Activated CD4-positive, alpha-beta T cell treated with anti-CD3 and anti-CD28 coated beads, Interleukin-2, Interleukin-4, amounts not matched to agents 100 ng/mL and 50 ng/mL, durations not matched to agents 16 hours and 8 hours (primary cell): ENCODE measurements at places on chromosomes 6 and 20.

DNA sequence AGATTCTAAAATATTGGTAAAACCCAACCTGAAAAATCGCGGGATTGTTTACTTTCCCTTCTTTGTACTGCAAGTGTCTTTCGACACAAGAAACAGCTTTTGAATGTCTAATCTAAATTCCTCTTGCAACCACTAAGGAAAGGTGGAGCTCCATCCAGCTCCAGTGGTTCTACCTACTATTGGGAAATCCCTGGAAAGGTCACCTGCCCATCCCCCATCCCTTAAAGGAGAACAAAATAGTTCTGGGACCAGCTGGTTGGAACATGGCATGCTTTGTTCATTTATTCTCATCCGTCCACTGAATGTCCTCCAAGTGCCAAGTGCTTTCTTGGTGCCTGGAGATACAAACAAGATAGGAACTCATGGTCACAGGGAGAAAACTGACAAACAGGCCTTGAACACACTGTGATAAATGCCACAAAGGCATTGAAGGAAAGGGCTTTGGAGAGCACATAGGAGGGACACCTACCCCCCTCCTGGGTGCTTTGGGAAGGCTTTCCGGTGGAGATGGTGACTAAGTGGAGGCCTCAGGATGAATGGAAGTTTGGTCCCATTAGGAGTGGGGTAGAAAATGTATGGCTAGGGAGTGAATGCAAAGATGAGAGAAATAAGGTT lies 2.3 kb upstream of the CITED2 start:
- DNase-seq, result no peak

- DNase-seq, result no peak
These were observed 491.4 kb downstream of the LMBRD1 start for GRCh38 chr6:69305456-69305855.

- peak; percentile 66 for DNase-seq
These were observed 108.8 kb downstream of the PREX1 start for GRCh38 chr20:48718786-48719578.

GRCh38 chr6:1250489-1251197 lies 61.3 kb upstream of the FOXQ1 start:
- DNase-seq, result no peak

- no peak for DNase-seq
These were observed 8.0 kb upstream of the EPPIN start for GRCh38 chr20:45555198-45555597.

- peak; percentile 78 for DNase-seq
These were observed 188.9 kb upstream of the TAB2 start for GRCh38 chr6:149128489-149129145.

DNA sequence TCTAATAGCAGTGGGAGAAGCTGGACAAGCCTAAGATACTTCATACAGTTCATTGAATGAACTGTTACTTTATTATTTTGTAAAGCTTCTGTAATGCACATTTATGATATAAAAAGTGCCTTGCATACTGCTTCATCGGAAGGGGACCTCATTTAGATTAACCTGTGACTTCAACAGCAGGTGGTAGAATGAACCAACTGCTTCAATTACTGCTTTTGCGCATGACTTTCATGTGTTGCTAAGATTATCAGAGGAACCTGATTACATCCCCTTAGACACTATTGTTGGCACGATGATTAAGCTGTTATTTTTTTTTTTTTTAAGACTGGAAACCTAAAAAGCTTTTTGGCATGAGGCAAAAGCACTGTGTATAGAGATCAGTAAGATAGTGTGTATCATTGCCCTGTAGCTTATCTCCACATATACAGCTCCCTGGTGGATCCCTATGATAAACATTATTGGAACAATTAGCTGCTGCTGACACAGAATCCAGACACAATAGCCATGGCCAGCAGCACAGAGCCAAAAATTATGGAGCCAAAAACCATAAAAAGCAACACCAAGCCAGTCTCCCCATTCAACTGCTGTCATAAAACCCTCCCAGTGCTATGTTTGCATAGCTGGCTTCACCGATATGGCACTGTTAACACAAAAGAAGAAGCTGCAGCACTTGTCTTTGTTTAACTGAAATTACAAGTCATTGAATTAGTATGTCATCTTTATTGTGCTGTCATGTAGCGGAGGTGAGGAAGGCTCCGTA lies 731.6 kb upstream of the MMS22L start:
- no peak for DNase-seq

DNA sequence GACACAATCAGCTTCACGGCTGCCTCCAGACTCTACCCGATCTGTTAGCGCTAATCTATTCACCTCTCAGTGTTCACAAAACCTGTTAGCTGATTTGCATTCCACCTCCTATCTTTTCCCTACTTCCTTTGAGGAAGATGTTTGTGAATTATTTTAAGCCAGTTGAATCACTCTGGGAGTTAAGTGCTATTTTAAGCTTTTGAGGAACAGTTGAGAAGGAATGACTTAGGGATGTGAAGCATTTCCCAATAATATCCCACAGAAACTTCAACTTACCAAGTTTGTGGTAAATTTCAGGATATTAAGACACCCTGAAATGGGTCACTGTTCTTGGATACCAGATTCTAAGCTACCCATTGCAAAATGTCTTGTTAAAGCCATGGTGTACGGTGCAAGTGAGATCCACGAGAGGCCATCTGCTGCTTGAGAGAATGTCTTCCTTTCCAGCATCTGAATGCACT lies 145.2 kb upstream of the CITED2 start:
- no peak for DNase-seq

DNA sequence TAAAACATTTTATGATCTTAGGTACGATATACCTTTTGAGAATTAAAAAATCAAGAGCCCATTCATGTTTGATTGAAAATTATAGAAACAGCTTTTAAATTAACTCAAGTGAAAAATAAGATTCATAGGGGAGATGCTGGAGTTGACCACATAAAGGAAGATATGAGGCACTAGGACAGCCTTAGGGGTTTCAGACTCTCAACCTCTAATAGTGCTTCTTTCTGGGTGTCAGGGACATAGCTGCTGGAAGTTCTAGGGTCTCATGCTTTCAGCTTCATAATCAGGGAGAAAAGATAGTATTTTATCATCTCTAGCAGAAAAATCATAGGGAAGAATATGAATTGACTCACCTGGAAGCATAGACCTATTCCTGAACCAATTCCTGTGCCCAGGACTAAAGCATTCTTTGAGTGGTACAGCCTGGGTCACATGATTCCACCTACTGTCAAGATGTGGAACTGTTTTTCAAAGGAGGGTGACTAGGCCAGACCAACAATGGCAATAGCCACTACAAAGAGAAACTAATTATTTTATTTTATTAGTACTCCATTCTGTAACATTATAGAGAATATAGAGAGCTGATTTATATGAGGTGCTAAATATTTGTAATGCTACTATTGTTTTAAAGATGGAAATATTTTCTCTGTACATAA lies 27.8 kb upstream of the CENPW start:
- no peak for DNase-seq

DNA sequence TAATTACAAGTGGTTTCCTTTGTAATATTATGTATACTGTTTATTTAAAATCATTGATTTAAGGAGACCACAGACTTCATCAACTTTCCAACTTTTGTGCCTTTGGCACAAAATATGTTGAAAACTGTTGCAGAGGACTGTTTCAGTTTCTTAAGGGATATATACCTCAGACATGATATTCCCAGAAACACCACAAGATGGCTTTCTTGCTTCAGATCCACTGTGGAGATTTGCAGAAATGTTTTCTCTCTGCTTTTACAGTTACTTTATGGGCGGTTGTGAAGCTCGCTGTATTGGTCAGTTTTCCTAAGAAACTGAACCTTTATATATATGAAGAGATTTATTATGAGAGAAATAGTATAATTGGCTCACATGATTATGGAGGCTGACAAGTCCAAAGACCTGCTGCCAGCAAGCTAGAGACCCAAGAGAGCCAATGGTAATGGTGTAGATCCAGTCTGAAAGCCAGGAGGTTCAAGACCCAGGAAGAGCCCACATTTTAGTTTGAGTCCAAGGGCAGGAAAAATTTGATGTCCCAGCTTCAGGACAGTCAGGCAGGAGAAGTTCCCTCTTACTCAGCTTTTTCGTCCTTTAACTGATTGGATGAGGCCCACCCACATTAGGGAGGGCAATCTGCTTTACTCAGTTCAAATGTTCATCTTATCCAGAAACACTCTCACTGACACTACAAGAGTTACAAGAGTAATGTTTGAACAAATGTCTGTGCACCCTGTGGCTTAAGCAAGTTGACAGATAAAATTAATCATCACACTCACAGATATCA lies 12.8 kb downstream of the ME1 start:
- DNase-seq, result no peak

DNA sequence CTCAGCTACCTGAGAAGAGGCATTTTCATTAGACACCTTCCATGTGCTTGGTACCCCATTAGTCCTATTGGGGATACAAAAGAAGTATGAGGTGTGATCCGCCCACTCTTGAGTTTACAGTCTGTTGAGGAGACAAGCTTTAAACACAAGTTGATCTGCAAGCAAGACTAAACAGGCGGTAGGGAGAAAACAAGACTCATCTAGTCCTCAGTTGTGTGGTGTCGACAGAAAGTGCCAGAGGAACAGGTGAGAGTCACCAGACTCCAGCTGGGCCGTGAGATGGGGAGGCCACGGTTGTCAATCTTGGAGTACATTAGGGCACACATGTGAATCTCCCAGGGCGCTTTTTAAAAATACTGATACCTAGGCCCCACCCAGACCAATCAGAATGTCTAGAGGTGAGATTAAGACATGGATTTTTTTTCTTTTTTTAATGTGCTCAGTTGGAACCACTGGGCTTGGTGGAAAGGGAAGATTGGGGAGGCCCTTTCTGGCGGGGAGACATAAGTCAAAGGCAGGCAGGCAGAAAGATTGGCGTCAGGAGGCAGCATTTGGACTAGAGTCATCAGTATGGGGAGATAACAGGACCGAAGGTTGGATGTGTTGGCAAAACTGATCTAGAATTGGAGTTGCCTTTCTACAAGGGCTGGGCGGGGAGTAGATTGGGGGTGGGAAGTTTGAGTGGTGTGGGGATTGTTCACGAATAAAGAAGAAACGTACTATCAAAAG lies 10.4 kb downstream of the E2F3 start:
- no peak for DNase-seq

GRCh38 chr6:6788394-6789032 lies 200.0 kb downstream of the LY86 start:
- DNase-seq, result peak; percentile 30

DNA sequence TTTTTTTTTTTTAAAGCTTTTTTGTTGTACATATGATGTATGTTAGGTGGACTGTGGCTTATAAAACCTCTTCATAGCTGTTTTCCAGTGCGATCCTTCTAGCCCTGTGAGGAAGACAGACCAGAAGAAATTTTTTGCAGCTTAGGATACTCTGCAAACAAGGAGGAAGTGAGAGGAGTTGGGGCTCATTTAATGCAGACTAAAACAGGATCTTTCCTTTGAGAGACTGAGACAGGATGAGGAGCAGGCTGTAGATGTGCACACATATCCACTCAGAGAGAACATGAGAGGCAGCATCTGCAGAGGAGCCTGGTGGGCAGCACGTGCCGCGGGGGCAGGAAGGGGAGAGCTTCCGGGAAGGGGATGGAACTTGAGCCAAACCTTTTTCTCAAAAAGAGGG lies 45.7 kb downstream of the PPARD start:
- no peak for DNase-seq

DNA sequence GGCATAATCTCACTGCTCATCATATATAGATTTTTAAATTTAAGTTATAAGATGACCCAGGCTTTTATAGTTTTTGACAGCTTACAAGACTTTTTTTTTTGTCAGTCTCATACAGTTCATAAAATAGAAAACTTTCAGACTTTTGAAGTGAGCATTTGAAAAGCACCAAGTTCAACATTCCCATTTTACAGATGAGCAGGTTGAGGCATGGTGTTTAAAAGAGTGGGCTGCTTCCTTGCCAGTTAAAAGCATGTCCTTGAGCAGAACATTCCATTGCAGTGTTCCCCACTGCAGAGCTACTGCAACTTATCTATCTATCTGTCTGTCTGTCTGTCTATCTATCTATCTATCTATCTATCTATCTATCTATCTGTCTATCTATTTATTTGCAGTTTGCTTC lies 86.8 kb downstream of the GFRA4 start:
- DNase-seq, result no peak

GRCh38 chr6:37059344-37060194 lies 54.1 kb downstream of the FGD2 start:
- DNase-seq, result no peak

- DNase-seq, result no peak
These were observed 214.8 kb upstream of the RREB1 start for GRCh38 chr6:6892744-6893583.

DNA sequence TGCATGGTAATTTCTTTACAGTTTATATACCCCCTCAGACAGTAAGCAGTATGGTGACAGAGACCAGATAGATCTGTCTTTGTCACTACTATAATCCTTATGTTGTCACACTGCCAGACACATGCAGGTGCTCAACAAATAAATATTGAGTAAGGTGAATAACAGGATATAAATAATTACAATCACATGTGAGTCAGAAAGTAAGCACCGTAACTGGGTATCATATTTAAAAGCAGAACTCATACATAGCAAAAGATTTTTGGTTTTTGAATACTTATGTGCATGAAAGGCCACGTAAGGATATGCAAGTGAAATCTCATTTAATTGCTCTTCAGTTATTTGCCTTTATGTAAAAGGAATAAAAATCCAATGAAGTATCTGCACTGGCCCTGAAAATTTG lies 17.4 kb downstream of the CNBD2 start:
- DNase-seq, result no peak

DNA sequence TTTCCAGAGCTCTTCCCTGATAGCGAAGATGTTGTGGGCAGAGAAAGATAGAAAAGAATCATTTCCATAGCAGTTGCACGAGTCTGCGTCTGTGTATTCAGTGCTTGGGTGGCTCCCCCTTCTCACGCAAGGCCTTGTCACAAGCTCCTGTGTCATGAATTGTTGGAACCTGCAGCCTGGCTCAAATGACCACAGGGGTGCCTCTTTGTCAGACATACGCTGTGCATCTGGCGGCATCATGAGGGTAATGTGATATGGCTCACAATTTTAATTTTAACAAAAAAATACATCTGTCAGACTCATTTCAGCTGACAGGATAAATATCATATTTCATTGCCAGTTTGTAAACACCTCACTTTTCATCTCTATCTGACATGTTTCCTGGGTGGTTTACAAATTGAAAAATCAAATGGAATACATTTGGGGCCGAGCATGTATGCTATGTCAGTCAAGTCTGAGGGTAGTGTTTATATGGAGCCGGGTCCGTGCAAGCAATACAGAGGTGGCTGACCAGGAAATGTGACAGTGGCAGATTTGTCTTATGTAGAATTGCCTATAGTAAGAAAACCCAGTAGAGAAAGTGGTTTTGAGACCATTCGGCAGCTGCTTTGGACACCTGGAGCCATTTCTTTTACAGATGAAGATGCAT lies 90.9 kb downstream of the CAP2 start:
- DNase-seq, result no peak

DNA sequence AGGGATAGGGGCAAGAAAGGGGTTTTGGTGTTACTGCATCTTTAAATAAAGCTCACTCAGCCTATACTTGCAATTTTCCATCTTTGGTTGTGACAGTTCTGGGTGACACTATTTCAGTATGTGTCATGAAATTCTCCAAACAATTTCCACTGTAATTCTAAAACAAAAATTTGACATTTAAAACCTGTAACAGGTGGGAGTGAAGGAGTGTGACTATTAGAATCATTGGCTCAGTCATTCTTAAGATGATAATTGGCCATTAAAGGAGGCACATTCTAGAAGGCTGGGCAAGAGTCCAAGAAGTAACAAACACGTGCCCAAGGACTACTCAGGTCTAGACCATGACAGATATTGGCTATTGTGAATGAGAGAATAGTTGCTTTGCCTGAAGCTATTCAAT lies 153.3 kb upstream of the ARG1 start:
- DNase-seq, result no peak
